ENCODE measurements at places on chromosomes 1 and 21.

GRCh38 chr21:26900980-26901379, 55.8 kb upstream of the ADAMTS1 start:
- DNase-seq: no peak

- no peak for DNase-seq
Measured at GRCh38 chr1:85681087-85681486, 27.1 kb downstream of the ZNHIT6 start.

- DNase-seq: no peak
Measured at GRCh38 chr1:91166106-91166712, 144.4 kb upstream of the ZNF644 start.

- DNase-seq: no peak
Measured at GRCh38 chr1:150257624-150258585, at the start of gene CA14. Gene CA14, plus strand, starts transcription at chr1:150257774. Its CDS starts 355 bp downstream, at chr1:150258129.

DNA sequence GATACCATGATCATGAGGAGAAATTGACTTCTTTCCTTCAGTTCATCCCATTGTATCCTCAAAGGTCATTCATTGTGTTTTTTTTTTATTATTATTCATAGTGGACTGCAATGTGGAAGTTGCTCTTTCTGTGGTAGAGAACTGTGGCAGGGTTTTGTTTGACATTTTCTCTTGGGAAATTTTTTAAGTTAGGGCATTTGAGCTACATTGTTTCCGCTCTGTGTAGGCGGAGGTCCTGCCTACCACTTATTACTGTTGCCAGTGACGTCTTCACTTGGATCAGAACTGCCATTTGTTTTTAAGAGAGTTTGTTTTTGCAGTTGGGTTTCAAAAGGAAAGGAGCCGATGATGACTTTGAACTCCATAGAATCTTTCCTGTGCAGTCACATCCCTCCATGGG, 287.4 kb upstream of the FMN2 start:
- no peak for DNase-seq

DNA sequence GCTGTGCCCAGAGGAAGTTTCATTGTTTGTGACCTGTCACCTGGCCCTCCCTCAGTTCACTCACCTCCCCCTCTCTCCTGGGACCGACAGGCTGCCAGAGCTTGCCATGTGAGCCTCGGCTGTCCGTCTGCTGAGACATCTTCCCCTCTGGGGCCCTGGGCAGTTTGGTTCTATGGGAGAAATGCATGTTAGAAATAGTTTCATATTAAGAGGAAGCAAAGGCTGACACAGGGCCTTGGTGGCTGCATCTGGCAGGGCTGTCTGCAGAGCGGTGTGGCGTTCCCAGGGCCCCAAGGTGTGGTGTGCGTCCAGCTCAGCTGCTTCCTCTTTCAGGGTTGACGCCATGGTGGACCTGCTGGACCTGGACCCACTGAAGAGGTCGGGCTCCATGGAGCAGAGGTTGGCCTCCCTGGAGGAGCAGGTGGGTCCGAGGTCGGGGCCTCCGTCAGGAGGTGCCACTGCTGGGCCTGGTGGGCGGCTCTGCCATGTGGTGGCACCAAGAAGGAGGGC, 31.9 kb upstream of the LRRC3 start:
- no peak for DNase-seq

GRCh38 chr1:23122796-23123195, 45.9 kb downstream of the LUZP1 start:
- DNase-seq: no peak

GRCh38 chr21:34086887-34087306, 13.5 kb downstream of the MRPS6 start:
- no peak for DNase-seq

DNA sequence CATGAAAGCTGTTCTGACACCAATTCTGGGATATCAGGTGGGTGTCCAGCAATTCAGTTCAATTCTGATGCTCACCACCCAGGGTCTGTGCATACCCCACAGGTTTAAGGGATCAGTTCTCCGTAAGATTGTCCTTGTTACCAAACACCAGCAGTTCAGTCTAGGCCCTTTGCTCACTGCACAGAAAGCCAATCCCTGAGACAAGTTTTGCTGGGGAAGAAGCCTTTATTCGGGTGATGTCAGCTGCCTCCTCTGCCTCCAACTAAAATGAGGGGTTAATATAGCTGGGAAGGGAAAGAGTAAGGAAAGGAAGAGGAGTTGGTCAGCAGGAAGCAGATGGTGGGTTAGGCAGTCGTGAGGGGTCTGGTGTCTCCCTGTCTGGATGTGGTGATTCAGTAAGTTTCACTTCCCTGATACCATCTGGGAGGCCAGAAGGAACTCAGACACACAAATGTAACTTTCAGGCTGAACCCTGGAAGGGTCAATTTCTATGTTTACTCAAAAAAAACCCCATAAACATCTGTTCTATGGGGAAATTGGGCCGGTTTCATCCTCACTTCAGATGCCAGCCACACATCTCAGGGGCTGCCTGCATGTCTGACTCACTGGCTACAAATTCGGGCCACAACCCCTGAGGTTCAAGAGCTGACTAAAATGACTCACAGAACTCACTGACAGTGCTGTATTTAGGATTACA, 83.3 kb upstream of the PGBD5 start:
- DNase-seq: no peak

DNA sequence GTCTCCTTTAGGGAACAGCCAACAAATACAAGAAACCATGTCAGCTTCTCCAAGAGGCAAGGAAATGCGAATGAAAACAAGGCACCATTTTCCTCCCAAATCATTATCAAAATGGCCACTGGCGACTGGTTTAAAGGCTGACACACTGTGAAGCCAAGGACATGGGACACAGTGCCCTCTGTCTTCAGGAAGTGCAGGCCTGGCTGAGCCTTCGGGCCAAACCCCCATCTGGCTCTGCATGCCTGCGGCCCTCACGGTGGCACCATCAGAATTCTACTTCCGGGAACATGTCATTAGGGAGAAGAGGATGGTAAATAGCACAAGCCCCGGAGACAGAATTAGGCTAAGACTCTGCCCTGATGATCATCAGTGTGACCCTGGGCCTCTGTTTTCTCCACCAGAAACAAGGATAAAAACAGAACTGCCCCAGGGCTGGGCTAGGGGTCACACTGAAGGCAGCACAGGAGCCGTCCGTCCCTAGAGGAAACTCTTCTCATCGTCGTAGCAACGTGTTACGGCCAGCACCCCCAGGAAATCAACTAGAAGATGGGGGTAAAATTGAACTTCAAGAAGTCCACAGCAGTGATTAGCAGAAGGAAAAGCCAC, 103.5 kb downstream of the NPHP4 start:
- DNase-seq: no peak

DNA sequence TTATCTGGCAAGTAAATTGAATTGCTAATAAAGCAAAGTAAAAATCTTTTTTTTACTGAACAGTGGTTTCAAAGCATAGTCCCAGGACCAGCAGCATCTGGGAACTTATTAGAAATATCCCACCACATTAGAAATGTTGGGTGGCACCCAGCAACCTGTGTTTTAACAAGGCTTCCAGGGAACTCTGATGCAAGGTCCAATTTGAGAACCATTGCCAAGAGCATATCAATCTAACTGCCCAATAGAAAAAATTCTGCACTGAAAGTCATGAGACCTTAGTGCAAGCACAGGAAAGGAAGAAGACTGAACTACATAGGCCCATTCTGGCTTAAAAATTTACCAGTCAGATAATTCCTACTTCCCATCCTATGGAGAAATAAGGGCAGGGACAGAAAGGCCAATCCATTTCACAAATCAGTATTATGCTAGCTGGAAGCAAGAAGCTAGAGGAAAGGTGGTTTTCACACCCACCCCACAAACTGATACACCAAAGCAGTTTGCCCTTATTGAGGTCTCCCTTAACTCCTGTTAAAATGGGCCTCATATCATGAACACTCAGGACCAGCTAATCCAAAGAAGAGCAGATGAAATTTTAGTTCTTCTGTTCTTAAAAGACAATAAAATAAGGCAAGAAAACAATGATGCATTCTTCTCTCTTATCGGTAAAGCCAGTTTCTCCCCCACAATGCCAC, 17.5 kb upstream of the C1orf105 start:
- no peak for DNase-seq

GRCh38 chr1:55555956-55556725, 341.0 kb upstream of the USP24 start:
- no peak for DNase-seq

- no peak for DNase-seq
Measured at GRCh38 chr21:44902268-44903049, 18.2 kb downstream of the ITGB2 start.

DNA sequence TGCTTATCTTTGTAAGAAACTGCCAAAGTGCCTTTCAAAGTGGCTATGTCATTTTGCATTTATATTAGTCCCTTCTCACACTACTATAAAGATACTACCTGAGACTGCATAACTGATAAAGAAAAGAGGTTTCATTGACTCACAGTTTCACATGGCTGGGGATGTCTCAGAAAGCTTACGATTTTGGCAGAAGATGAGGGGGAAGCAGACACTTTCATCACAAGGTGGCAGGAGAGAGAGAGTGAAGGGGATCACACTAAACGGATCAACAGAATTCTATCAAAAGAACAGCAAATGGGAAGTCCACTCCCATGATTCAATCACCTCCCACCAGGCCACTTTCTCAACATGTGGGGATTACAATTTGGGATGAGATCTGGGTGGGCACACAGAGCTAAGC, 1352.0 kb upstream of the B3GALT2 start:
- no peak for DNase-seq

GRCh38 chr1:2904191-2904590, 102.7 kb upstream of the TTC34 start:
- no peak for DNase-seq

DNA sequence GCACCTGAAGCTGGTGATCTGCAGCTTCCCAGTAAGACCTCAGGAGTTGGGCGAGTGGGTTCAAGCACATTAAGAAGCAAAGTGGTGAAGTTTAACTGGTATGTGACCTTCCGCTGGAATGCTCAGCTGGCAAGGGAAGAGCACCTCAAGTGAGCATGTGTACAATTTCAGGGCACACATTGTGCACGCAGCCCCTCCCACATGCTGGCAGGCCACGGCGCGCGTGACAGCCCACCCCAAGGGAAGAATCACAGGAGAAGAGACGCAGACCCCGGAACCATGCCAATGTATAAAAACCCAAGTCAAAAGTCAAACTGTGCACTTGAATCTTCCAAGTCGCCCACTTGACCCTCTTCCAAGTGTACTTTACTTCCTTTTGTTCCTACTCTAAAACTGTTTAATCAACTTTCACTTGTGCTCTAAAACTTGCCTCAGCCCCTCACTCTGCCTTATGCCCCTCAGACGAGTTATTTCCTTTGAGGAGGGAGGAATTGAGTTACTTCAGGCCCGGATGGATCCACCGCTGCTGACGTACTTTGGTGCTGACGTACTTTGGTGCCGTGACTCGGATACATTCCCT, 20.0 kb downstream of the LRRC3 start:
- no peak for DNase-seq

- DNase-seq: no peak
Measured at GRCh38 chr1:235907897-235908240, 41.2 kb upstream of the LYST start.

GRCh38 chr1:33277488-33278084, 21.3 kb downstream of the ZNF362 start:
- DNase-seq: no peak

GRCh38 chr1:44146536-44147361, 5.3 kb upstream of the KLF18 start:
- DNase-seq: no peak

- no peak for DNase-seq
Measured at GRCh38 chr1:92126088-92126487, 45.9 kb downstream of the BTBD8 start.

DNA sequence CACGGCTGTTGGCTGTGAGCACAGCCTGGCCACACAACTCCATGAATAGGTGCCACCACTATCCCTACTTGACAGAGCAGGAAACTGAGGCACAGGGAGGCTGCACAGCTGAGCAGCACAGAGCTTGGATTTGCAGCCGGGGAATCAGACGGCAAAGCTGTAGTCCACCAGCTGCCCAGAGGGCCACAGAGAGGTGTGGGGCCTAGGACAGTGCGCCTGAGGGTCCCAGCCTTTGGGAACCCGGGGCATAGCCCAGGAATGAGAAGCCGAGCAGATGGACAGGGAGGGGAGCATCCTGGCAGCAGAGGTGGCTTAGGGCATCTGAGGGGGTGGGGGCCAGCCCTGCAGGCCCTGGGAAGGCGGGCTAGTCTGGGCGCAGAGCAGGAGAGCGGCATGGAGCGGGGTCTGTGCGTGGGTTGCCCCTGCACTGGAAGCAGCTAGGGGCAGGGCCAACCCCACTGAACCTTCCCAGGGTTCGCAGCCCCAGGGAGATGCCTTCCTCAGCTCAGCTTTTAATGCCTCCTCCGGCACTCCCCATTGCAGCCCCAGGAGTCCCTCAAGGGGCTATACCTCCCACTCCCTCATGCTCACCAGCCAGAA, 46.2 kb upstream of the COL18A1 start:
- no peak for DNase-seq

DNA sequence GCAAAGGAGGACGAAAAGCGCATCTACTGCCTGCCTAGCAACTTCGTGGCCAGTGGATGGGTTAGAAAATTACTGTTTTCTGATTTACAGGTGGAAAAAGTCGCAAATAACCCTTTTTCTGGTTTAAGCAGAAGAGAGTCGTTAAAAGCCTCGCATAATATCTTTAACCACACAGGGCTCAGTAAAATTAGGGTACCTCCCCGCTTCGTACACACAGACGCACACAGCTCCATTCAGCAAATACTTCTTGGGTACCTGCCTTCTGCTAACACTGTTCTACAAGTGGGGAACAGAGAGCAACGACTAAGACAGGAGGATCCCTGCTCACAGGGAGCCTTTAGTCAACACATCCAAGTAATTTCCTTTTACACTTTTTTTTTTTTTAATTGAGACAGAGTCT, 704 bp downstream of the ALG6 start:
- no peak for DNase-seq

GRCh38 chr21:45998871-45999580, 17.5 kb downstream of the COL6A1 start:
- no peak for DNase-seq

DNA sequence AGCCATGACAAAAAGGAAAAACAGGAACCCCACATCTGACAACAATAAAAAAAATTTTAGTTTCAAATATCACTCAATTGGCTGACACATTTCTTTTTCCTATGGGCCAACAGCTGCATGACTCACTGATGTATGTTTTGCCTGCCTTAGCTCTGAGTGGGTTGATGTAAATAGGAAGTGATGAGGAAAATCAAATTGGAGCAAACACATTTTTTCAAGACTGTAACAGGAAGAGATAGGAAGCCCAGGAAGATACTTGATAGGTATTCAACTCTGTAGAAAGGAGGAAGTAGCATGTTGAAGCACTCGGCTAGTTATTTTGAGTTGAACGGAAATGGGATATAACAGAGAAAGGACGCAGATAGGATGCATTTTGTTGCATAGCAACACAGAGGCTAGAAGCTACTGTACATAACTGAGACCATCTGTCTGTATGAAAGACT, 168.0 kb upstream of the NR5A2 start:
- DNase-seq: no peak

DNA sequence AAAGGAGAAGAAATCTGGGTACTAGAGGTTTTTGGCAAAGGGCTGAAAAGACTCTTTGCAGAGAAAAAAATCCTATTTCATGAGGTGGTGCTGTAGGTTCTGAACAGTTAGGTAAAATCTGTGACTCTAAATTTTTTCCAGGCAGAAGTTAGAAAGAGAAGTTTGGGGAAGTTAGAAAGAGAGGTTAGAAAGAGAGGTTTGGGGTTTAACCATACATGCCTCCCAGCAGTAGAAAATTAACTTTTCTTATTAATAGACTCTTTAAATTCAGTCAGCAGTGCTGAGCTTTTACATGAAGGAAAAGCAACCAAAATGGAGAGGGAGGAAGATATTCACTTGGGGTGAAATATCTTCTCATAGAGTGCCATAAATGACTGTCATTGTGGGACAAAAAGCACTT, 12.2 kb downstream of the AMY1C start:
- no peak for DNase-seq
